OCI-LY7 (cell line): ENCODE measurements at places on chromosomes 7 and 10. TPM values are rescaled to one million over a fixed set of nuclear protein-coding genes. Genes with fewer than 3 reads are reported as not detected.

The OR6V1 gene
- total RNA-seq: not detected in 2 replicates

- DNase-seq: peak; percentile 23
Observed at GRCh38 chr10:109996225-109996624, 11.6 kb upstream of the ADD3 start.

- no peak for DNase-seq
Observed at GRCh38 chr7:135980012-135980551, 2.9 kb upstream of the MTPN start.

The DGKI gene
- 0.46 and 0.55 TPM in 2 replicates for total RNA-seq

DNA sequence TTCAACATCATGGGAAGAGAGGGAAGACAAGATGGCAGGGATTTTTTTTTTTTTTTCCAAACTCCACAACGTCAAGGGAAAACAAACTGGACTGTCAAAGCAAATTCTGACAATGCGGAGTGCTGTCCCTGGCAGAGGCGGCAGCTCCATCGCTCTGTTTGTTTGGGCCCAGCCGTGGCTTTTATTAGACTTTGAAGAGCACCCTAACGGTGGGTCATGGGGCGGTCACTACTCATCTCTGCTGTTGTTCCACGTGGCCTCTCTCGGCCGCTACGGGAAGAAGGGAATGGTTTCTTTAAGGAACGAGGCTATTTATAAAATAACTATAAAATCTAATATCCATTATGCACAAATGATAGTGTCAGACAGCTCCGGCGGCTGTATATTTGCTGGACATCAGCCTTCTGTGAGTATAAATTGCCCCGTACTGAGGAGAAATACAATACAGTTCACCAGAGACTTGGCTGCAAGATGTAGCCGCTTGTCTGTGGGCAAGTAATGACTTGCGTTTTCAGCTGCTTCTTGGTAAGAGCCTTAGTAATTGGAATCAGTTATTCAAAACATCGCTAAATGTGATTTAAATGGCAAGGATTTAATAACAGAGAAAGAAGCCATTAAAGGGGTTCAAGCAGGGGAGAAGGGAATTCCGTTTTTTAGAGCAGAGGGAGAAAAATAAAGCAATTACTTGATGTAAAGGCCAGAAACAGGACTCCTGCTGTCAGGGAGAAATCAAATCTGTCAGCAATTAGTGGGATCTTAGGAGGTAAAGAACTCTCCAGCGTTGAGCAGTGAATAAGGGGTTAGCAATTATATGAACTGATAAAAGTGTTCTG lies 61.7 kb upstream of the RAB11FIP2 start:
- no peak for DNase-seq

GRCh38 chr10:75599875-75600648 lies 168.6 kb downstream of the LRMDA start:
- DNase-seq: no peak

The TAS2R41 gene
- total RNA-seq: not detected in 2 replicates

DNA sequence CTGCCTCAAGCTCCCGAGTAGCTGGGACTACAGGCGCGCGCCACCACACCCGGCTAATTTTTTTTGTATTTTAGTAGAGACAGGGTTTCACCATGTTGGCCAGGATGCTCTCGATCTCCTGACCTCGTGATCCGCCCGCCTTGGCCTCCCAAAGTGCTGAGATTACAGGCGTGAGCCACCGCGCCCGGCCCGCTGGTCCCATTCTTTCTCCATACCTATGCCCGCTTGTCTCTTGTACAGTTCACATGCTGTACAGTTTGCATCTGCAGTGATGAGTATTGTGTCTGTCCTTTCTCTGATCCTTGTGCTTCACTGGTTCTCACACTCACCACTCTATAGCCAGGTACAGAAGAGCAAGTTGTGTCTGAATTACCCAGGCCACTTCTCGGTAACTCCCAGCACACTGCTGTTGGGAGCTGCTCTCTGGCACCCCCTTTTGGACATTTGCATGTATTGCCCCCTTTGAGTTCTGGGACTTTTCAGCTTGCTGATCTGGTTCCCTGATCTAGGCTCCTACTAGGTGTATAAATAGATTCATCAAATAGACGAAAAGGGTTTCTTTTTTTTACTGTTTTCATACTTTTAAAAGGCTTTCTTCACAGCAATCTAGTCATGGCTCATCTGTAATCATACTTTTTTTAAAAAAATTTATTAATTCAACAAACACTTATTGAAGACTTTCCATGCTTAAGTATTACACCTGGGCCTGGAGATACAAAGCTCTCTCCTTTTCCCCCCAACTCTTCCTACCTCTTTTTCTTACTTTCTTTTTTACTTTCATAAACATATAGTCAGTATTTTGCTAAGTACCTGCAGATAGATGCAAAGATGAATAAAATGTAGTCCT lies 53.5 kb downstream of the AOAH start:
- peak; percentile 58 for DNase-seq

The GFRA1 gene
- not detected in 2 replicates for total RNA-seq

- no peak for DNase-seq
Observed at GRCh38 chr7:29866490-29866930, 60.2 kb downstream of the WIPF3 start.

DNA sequence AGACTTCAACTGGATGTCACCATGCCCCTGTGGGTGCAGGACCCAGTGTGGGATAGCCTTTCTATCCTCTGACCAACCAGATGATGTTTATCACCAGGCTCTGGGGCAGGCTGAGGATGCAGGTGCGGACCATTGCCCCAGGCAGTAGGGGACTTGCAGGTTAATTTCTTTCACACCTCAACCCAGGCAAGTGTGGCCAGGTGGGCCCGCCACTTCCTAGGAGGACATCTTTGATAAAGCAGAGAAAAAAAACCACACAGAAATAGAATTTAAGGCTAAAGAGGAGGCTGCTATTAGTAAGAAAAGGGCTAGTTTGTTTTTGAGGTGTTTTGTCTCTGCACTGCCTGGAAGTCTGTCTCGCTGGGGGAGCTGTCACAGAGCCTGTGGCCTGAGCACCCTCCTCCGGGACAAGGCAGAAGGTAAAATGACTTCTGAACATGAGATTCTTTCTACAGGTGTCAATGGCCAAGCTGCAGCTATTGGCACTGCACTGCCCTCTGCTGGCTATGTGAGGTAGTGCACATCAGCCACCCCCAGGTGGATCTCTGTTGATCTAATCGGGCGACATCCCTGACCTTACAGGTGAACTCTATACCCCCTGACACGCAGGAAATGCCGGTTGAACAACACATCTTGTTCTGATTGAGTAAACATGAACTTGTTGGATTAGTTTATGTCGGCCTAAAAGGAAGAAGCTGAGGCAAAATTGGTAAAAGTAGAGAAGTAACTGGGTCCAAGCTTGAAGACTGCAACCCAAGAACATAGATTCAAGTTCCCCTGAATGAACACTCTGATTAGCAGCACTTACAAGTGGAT lies 21.0 kb downstream of the UPP1 start:
- peak; percentile 81 for DNase-seq

DNA sequence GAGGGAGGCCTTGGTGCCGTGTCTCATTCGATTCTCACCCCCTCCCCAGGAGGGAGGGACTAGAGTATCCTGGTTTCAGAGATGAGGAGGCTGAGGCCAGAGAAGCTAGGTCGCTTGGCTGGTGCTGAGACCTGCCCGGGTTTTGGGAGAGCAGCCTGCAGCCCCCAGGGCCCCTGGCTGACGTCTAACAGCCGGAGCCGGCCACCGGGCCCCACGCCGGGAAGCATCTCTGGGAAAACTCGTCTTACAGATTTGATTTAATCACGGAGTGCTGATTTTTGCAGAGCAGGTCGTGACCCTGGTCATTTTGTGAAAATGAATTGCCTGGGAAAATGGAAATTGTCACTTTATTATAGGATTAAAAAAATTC lies 97.5 kb downstream of the MICALL2 start:
- DNase-seq: no peak

DNA sequence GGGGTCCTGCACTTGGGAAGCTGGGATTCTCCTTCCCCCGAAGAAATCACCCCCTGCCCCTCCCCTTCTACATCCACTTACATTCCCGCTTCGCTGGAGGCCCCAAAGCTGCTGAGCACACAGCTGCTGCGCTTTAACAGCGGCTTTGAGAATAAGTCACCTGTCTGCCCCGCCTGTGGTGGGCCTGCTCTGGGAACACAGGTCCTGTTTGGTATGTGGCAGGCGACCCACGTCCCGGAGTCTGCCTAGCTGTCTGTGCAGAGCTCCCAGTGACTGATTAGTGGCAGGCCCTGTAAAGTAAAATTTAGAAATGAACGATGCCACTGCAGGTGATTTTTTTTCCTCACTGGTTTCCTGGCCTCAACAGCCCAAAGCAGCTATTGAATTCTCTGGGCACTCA lies 47.0 kb downstream of the CDH23 start:
- DNase-seq: no peak

DNA sequence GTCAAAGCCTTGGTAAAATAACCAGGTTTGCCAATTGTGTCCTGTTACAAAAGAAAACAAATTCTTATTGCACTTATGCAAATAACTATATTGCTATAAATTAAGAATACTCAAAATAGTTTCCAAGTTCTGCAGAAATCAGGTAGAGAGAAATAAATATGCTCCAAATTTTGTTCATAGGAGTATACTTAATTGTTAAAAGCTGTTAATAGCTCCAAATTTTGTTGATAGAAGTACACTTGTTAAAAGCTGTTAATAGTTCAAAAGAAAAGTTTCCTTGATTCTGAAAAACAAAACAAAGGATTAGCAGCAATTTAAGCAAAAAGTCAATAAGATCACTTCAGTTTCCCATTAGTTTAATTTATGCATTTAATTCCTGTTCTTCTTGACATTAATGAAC lies 46.4 kb upstream of the ZNF138 start:
- DNase-seq: no peak

- DNase-seq: no peak
Observed at GRCh38 chr10:79937701-79938151, 11.2 kb downstream of the SFTPD start.

The JAKMIP3 gene
- total RNA-seq: 0.89 and 1.1 TPM in 2 replicates

GRCh38 chr10:13730956-13731355 lies 144.2 kb downstream of the PRPF18 start:
- DNase-seq: no peak

GRCh38 chr7:1124816-1125602 lies 35.0 kb downstream of the ZFAND2A start:
- DNase-seq: no peak

DNA sequence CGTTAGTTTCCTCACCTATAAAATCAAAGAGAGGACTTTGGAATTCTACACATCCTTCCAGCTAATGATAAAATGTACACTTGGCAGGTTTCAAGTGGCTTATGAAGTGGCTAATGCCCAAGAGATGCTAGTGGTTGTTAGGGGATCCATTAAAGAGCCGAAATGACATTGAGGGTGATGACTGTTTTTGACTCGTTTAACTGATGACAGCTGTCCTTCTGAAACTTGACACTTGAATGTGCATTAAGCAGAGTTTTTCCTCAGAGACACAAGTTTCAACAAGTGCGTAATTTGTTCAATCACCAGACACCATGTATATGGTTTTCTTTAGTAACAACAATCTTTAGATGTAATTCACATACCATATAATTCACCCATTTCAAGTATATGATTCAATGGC lies 1.6 kb upstream of the PRF1 start:
- DNase-seq: no peak

- no peak for DNase-seq
Observed at GRCh38 chr10:48684463-48684791, 246 bp upstream of the WDFY4 start.

- no peak for DNase-seq
Observed at GRCh38 chr10:71389768-71390460, 6.8 kb upstream of the CDH23 start.

The HPS1 gene
- 64.0 and 68.7 TPM in 2 replicates for total RNA-seq

DNA sequence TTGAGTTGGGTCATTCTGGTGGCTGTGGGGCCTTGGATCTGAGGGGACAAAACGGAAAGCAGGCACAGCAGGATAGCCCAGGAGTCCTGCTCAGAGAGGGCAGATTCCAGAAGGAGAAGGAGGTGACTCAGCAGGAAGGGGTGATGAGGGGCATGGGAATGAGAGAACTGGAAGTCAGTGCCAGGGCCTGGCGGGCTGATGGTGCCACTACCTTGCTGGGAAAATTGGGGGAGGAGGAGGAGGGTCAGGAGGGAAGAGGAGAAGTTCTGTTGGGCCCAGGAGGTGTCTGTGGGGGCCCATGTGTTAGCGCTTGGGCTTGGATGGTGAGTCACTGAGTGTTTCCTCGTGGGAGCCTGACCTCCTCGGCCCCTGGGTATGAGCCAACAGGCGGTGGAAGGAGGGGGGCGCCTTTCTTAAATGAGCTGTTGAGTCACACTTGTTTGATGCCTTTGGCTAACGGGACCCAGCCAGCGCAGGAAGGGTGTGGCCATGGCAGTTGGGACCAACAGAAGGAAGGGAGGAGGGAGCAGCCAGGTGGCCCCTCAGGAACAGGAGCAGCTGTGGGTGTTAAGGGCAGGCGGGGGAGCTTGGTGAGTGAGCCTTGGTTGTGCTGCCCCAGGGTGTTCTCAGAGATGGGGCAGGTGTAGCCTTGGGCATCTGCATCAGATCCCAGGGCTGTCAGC lies 130.0 kb upstream of the BTBD16 start:
- no peak for DNase-seq

DNA sequence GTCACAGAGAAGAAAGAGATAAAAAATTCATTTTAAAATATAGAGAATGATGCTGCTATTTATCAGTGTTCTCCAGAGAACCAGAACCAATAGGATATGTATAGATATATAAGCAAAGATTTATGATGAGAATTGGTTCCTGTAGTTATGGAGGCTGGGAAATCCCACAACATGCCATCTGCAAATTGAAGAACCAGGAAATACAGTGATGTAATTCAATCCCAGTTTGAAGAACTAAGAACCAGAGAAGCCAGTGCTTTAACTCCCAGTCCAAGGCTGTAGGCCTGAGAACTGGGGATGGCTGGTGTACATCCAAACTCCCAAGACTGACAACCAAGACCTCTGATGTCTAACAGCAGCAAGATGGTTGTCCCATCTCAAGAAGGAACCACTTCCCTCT lies 192.9 kb upstream of the PLXDC2 start:
- DNase-seq: no peak

The C10orf105 gene
- total RNA-seq: 0.09 and 0.15 TPM in 2 replicates

DNA sequence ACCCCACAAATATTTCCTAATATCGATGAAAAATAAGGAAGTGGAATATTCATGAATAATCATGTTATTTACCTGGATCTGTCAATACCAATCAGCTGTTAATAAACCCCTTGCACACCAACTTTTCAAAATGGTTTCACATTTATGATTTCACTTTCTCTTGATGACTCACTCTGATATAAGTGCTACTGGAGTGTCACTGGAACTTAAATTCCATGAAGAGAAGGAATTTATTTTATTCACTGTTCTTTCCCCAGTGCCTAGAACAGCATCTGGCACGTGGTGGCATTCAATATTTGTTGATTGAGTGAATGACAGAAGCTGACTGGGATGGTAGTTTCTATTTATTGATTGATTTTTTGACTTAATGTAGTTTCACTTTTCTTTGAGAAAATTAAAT lies 3.5 kb upstream of the ENO4 start:
- DNase-seq: no peak

The ZNF282 gene
- total RNA-seq: 26.6 and 28.3 TPM in 2 replicates

GRCh38 chr7:142177869-142178268 lies 66.4 kb downstream of the MGAM2 start:
- no peak for DNase-seq

The TMEM196 gene
- total RNA-seq: not detected in 2 replicates
